ENCODE measurements at places on chromosomes 1 and 21.

GRCh38 chr1:150558303-150558704 is 9.1 kb downstream of the ADAMTSL4 start:
- no peak for DNase-seq

- DNase-seq: no peak
Observed at GRCh38 chr1:27590917-27591508, 12.9 kb downstream of the AHDC1 start.

GRCh38 chr1:209265301-209265700 is 318.2 kb upstream of the CAMK1G start:
- DNase-seq: no peak

- no peak for DNase-seq
Observed at GRCh38 chr1:6909857-6910256, 124.6 kb downstream of the CAMTA1 start.

DNA sequence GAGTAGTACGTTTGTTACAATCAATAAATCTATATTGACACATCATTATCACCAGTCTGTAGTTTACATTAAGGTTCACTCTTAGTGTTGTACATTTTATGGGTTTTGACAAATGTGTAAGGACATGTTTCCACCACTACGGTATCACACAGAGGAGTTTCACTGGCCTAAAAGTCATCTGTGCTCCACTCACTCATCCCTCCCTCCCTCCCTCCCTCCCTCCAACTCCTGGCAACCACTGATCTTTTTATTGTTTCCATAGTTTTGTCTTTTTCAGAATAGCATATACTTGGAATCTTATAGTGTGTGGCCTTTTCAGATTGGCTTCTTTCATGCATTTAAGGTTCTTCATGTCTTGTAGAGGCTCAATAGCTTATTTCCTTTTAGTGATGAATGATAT is 44.1 kb upstream of the RHOU start:
- DNase-seq: peak; percentile 37

DNA sequence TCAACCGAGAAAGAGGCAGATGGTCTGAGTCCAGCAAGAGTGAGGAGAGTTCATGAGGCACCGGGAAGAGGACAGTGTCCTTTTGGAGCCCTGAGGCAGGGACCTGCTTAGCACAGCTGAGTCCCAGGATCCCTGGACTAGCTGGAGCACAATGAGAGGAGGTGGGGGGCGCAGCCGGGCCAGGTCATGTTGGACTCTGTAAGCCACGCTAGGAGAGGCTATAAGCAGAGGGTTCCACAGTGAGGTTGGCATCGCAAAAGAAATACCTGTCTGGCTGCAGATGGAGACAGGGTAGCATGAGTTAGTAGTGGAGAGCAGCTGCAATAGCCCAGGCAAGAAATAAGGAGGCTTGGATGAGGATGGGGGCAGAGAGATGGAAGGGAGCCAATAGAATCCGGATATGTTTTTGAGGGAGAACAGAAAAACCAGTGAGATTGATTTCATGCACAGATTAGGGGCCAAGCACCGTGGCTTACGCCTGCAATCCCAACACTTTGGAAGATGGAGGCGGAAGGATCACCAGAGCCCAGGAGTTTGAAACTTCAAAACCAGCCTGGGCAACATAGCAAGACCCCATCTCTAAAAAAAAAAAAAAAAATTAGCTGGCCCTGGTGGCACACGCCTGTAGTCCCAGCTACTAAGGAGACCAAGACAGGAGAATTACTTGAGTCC is 98.2 kb downstream of the DHRS3 start:
- no peak for DNase-seq

DNA sequence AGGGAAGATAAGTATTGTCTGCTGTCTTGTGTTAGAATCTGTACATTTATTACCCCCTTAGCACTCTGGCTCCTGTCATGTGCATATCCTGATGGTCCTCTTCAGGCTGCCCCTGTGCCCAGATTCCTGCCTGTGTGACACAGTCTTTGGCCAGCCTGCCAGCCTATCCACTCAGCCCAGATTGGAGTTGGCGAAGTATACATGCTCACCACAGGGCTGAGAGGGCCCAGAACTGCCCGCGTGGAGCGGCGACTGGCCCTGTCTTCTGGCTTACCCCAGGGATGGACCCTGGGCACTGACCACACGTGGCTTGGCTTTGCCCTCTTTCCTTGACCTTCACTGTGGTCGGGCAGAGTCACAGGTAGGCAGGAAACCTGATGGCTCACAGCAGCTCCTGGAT is 11.4 kb downstream of the RNF220 start:
- no peak for DNase-seq

GRCh38 chr21:33096426-33096825 is 26.5 kb downstream of the OLIG1 start:
- DNase-seq: no peak
